Esophagus squamous epithelium (tissue), 5 donors: ENCODE measurements at places on chromosomes 1 and 21. TPM values are rescaled to one million over a fixed set of nuclear protein-coding genes. Genes with fewer than 3 reads are reported as not detected.

DNA sequence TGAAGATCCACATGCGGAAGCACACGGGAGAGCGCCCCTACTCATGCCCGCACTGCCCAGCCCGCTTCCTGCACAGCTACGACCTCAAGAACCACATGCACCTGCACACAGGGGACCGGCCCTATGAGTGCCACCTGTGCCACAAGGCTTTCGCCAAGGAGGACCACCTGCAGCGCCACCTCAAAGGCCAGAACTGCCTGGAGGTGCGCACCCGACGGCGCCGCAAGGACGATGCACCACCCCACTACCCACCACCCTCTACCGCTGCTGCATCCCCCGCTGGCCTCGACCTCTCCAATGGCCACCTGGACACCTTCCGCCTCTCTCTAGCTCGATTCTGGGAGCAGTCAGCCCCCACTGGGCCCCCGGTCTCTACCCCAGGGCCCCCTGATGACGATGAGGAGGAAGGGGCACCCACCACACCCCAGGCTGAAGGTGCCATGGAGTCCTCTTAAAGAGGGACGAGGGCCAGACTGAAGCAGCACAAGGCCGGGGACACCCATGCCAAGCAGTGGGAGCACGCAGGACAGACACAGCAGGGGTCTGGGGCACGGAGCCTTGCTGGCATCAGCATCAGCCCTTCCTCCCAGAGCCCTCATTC lies 13.7 kb downstream of the ZBTB7B start:
- DNase-seq: no peak
- H3K4me1 ChIP-seq: peaks cover 80% of the 10 kb centered on the region
- no peak overlapping the region for H3K4me3 ChIP-seq

GRCh38 chr1:162191396-162192305 lies 122.2 kb downstream of the NOS1AP start:
- no peaks in the 10 kb centered on the region for H3K27me3 ChIP-seq
- no peaks in the 10 kb centered on the region for H3K4me1 ChIP-seq

DNA sequence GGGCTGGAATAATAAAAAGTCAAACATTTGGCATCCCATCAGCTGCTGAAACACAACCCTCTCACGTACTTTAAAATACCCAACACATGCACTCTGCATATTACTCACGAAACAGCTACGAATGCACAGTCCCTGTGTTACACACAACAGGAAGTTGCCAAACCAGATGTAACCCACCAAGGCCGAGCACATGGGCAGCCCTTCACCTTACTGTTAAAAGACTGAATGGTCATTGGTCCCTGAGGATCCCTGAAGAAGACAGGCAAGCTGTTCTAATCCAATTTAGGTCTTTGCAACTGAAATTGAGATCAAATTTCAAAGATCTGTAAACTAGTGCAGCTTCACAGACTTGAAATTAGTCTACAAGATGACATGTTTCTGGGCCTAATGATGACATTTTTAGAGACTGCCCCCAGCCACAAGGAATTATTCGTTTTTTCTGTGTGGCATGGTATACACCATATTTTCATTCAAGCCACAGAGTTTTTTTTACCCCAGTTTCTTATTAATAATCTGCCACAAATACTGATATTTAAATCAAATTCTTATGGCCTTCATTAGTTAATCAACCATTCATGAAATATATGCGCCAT lies 25.6 kb upstream of the IER5 start:
- H3K4me1 ChIP-seq: no peaks in the 10 kb centered on the region
- no peak overlapping the region for H3K4me3 ChIP-seq
- no peaks in the 10 kb centered on the region for H3K27me3 ChIP-seq
- H3K27ac ChIP-seq: peak overlapping the region; percentile 37
- no peak for DNase-seq

- peak overlapping the region; percentile 75 for H3K27ac ChIP-seq
- peaks cover 19% of the 10 kb centered on the region for H3K36me3 ChIP-seq
- H3K27me3 ChIP-seq: no peaks in the 10 kb centered on the region
- peaks cover 76% of the 10 kb centered on the region for H3K4me1 ChIP-seq
- H3K4me3 ChIP-seq: no peak overlapping the region
Observed at GRCh38 chr1:25568834-25569596, 25.6 kb downstream of the LDLRAP1 start.

- DNase-seq: no peak
- no peaks in the 10 kb centered on the region for H3K27me3 ChIP-seq
- H3K4me3 ChIP-seq: peak overlapping the region; percentile 71
- peaks cover 23% of the 10 kb centered on the region for H3K4me1 ChIP-seq
- H3K36me3 ChIP-seq: no peaks in the 10 kb centered on the region
- peak overlapping the region; percentile 27 for H3K27ac ChIP-seq
Observed at GRCh38 chr1:65265651-65266351, 43.5 kb upstream of the DNAJC6 start.

DNA sequence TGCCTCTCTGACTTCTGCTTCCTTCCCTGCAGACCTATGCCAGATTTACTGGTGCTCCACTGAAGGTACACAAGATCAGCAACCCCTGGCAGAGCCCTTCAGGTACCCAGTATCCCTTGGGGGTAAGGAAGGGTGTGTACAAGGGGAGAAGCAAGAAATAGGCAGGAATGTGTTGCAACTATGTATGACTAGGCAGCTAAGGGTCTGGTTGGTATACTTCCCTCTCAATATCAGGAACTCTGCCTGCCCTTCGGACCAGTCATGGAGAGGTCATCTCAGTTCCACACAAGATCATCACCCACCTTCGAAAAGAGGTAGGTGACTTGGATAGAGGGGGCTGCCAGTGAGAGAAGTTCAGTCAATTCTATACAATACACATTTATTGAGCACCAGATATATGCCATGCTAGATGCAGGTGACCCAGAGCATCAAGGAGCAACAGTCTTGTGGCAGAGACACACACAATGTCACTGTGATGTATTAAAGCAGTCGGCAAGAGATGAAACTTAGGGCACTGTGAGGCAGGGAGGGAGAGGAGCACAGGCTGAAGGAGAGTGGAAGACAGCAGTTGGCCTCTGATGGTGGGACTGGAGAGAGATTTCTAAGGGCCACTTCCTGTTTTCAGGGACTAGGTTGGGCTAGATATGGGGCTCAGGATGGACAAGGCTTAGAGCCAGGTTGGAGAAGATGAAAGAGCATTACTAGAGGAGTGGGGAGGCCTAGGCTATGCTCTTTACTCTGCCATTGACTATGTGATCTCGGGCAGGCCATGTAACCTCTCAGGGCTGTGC lies 2.0 kb downstream of the MTX1 start:
- peak overlapping the region; percentile 98 for H3K27ac ChIP-seq
- peaks cover 33% of the 10 kb centered on the region for H3K36me3 ChIP-seq
- no peak for DNase-seq
- no peaks in the 10 kb centered on the region for H3K27me3 ChIP-seq

DNA sequence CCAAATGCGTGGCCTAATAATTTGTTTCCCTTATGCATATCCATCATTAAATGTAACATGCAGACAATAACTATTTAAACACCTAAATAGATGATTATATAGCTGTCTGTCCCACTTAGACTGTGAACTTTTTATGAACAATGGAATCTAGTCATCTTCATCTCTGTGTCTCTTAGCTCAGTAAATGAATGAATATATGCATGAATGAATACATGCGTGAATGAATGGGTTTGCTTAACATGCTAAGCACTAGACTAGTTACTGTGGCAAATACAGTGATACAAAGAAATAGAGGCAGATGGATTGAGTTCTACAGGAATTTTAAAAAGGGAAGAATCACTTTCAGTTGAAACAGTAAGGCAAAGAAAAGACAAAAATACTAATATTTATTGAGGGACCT lies 232.0 kb downstream of the FGGY start:
- no peaks in the 10 kb centered on the region for H3K27me3 ChIP-seq
- no peak for DNase-seq
- H3K27ac ChIP-seq: no peak overlapping the region
- H3K4me1 ChIP-seq: no peaks in the 10 kb centered on the region
- H3K4me3 ChIP-seq: no peak overlapping the region
- H3K36me3 ChIP-seq: no peaks in the 10 kb centered on the region

- no peaks in the 10 kb centered on the region for H3K36me3 ChIP-seq
- no peak overlapping the region for H3K27ac ChIP-seq
- DNase-seq: no peak
- no peaks in the 10 kb centered on the region for H3K27me3 ChIP-seq
- H3K4me3 ChIP-seq: no peak overlapping the region
- no peaks in the 10 kb centered on the region for H3K4me1 ChIP-seq
Observed at GRCh38 chr1:79259390-79260336, 253.1 kb upstream of the ADGRL4 start.

DNA sequence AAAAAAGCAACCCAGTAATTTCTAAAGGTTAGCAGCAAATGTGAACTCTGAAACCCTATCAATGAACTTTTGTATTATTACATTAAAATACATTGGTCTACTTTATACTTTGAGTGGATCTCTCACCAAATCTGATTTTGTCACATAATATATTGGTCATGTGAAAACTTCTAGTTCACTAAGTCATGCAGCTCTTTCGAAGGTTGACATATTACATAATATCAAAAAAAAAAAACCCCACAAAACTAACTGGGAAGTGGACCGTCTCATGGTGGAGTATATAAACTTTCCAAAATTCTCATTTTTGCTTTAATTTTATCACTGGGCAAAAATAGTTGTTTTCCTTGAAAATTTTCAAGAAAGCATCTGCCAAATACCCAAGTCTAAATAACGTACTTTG lies 50.4 kb downstream of the GATAD2B start:
- DNase-seq: no peak
- H3K36me3 ChIP-seq: peaks cover 12% of the 10 kb centered on the region
- H3K27me3 ChIP-seq: no peaks in the 10 kb centered on the region
- no peaks in the 10 kb centered on the region for H3K4me1 ChIP-seq
- no peak overlapping the region for H3K27ac ChIP-seq

The S100A9 gene
- 15,145 TPM for total RNA-seq

The SCP2 gene
- 115 TPM for total RNA-seq

The OLFML2B gene
- total RNA-seq: 1.9 TPM

The DCDC2B gene
- total RNA-seq: not detected
